ENCODE measurements at places on chromosomes 7 and 10. TPM values are rescaled to one million over a fixed set of nuclear protein-coding genes. Genes with fewer than 3 reads are reported as not detected.

Gene ACTR3C
- 12.3 TPM for polyA plus RNA-seq

Gene EGR2
- polyA plus RNA-seq: 0.70 TPM

DNA sequence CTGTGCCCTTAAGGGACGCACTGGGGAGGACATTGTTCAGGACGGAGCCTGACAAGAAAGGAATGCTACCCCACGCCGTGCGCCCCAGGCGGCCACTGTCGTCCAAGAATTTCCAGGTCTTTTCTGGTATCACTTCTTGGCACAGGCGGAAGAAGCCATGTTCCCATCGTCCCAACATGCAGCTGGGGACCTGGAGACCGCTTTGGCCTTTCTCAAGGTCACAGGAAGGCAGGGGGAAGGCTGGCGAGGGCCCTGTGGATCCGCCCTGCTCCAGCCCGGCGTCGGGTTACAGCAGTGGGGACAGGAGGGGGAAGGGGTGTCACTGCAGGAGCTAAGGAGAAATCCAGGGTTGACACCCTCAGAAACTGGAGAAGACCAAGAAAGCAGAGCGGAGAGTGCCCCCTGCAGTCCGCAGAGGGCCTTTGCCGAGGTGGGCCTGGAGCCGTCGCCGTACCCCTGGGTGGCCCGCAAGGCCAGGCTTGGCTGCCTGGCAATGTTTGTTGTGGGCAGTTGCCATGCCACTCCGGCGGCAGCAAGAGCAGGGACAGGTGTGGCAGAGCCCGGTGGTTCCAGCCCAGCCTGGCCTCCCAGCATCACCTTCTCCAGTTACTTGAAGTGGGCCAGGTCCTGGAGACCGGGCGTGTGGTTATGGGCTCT lies 104.1 kb downstream of the LHPP start:
- DNase-seq: no peak

DNA sequence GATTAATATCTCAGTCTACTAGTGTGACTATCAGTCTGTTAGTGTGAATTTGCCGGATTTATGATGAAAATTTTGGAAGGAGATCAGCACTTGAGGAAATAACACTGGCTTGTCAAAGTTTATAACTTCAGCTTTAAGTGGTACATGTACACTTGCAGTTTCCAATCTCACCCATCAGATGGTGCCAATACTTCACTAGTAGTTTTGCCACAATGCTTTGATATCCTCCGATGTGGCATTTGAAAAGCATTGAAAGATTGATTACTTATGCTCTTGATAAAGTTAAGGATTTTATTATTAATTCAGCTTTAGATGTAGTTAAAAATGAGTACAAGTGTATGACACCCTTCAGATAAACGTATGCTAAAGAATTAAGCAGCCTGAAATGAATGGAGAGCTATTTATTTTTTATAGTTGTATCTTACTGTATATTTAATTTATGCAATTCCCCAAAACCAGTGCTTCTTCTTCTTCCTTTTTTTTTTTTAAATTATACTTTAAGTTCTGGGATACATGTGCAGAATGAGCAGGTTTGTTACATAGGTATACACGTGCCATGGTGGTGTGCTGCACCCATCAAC lies 98.2 kb downstream of the ANLN start:
- peak; percentile 52 for DNase-seq

DNA sequence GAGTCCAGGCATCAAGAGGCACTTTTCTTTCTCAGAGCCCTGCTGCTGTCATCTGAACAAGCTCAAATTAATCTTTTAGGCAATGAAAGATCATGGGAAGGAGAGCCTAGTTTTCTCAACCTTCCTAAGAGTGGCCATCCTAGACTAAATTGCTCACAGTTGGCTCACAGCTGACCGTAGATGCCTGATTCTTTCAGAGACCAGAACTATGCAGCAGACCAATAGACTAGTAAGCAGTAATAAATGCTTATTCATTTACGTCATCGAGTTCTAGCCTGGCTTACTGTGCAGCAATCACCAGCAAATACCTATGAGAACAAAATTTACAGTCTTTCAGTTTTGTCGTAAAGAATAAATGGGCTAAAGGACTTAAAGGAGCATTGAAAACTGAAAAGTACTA lies 602.9 kb upstream of the GHITM start:
- no peak for DNase-seq

DNA sequence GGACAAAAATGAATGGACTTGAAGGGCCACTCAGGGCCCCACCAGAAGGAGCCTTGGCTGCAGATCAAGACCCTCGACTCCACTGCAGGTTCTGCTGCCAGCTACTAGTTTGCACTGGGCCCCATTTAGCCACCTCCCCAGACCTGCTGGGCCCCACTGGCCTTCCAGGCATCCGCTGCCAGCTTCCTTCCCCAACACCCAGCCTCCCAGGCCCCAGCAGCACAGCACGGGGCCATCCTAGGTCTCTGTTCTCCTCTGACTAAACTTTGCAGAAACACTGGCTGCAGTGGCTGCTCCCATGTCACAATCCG lies 277.4 kb upstream of the KLF14 start:
- DNase-seq: no peak

GRCh38 chr7:64099656-64100531 lies 54.7 kb downstream of the ZNF727 start:
- DNase-seq: no peak

- no peak for DNase-seq
Observed at GRCh38 chr7:4958477-4959301, at the start of gene MMD2. TSS of gene MMD2 (minus strand) at chr7:4959187. CDS start at chr7:4959017, 170 bp downstream.

DNA sequence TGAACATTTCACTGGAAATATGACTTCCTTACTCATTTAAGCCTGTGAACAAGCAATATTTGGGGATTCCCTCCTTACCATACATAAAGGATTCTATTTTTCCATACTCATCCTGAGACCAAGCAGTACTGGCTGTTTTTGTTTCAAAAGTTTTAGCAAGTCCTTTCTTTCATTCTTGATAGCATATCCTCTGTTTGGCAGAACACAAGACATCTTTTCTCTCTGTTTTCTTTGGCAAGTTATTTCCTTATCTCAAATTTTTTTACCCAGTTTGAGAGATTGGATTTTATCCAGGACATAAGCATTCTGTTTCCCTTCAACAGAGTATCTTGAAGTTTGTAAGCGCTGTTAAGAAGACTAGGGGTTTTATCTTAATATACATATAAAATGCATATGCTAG lies 3.0 kb upstream of the WASL start:
- DNase-seq: no peak

Measured in right renal pelvis (tissue), 4 donors.